NAMALWA (cell line): ENCODE measurements at places on chromosomes 12 and 14.

DNA sequence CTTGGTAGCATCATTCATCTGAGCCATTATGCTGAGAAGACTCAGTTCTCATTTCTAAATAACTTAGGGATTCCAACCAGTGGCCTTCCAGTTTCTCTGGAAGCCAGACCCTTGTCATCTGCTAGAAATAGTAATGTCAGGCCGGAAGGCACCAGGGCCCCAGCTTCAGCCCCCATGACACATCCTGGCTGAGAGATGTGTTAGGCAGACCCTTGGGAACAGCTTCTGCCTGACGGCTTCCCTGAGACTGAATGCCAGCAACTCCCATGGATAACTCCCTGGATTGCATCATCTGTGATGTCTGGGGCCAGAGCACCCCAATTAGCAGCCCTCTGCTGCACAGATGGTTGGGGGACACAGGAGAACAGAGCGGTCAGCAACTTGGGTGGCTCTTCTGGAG lies 583.5 kb upstream of the TBX3 start:
- DNase-seq: no peak

DNA sequence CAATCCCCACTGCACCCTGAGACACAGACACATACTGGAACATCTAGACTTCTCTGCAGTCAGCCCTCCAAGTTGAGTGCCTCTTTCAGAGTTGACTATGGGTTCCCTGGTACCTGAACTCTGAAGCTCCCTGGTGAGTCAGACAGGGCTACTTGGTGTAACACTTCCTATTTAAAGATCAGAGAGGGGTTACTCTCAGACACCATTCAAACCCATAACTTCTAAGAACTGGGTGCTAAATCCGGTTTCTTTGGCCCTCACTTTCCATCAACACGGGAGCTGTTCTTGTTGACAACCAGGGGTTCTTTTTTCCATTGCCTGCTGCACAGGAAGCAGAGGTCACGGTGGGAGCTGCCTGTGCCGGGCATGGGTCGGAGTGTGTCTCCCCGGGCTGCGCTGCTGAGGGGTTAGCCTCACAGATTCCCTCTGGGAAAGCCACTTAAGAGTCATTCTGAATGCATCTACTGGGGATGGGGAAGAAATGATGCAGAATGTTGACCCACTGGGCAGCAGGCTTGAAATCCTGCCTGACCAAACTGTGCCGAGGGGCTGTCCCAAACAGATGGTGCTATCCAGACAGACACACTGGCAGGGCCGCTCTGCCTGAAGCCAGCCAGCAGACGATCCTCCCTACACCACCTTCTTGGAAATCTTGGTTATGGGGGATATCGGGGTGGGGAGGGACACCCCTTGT lies 74.1 kb downstream of the PITPNM2 start:
- DNase-seq: peak; percentile 40

GRCh38 chr12:58105225-58106119 lies 164.1 kb downstream of the ATP23 start:
- DNase-seq: peak; percentile 9

DNA sequence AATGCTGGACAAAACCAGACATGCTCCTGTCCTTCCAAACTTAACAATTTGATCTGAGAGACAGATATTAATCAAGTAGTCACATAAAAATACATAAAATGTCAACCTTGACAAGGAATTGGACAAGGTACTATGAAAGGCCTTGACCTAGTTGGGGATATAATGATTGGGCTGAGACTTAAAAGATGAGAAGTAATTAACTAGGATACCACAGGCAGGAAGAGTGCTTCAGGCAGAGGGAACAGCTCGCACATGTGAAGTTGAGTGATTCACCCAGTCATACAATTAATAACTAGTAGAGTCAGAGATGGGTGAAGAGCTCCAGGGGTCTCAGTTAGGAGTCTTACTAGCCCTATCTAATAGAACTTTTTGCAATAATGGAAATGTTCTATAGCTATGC lies 259.5 kb downstream of the MSRB3 start:
- no peak for DNase-seq

DNA sequence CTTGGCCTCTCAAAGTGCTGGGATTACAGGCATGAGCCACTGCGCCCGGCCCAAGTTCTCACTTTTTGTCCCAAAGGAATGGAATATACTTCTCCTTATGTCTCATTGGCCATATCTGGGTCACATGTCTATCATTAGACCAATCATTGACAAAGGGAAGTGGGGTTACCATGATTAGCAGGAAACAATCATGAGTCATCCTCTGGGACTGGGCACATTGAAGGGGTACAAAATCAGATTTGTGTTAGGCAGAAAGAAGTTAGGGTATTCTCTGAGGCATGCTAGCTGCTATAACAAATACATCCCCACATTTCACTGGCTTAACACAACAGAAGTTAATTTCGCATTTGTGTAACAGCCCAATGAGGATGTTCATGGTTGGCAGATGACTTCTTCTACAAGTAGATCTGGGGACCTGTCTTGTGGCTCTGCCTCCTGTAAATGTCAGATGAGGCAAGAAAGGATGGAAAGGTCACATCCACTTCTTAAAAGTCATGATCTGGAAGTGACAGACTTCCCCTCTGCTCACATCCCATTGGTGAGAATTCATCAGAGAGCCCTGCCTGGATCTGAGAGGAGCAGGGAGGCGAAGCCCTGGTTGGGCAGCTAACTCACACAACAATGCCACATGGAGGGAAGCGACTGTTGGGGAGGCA lies 3.1 kb downstream of the CCDC63 start:
- DNase-seq: no peak

DNA sequence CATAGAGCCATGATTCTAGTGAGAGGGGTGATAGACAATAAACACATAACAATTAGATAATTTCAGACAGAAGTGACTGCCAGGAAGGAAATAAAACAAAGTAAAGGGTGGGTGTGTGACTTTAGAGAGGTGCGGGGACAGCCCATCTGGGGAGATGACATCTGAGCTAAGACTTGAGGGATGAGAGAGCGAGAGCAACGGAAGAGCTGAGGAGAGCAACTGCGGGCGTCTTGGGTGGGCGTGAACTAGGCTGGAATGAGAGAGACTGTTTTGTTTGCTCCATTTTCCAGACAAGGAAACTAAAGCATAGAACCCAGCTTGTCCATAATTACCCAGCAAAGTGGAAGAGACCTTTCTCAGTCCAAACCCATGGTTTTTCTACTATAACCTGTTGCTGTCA lies 25.3 kb downstream of the NRXN3 start:
- DNase-seq: no peak

DNA sequence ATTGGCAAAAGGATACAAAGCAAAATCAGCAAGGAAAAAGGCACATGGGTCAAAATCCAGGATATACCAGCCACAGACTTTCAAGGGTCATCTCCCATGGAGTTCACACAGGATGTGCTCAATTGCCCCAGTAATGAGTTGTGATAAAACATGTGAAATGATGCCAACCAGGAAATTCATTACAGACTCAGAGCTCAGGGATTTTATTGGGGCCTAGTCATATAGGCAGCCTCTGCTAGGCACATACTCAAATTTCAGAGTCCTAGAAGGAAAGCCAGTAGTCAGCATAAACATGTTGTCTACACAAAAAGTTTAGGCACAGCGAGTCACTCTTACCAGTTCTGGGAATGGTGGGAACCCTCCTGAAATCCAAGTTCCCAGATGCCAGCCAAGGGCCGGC lies 64.4 kb upstream of the OSBPL8 start:
- no peak for DNase-seq

- no peak for DNase-seq
Observed at GRCh38 chr12:25269701-25270100, 19.0 kb upstream of the KRAS start.

DNA sequence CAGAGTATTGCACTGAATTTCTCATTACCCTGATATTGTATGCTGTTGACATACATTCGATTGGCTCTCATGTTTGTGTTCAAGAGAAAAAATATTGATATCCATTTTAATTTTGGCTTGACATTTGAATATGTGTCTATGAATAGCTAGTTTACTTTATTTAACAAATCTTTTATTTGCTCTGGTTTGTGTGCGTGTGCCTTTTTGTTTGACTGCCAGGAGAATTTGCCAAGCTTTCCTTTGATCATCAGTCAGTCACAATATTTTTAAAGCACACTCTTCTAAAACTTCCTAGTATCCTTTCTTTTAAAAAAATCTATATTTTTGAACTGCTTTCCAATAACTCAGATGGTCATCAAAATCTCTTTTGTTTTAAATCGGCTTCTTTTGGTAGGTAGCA lies 179.3 kb upstream of the FLRT2 start:
- no peak for DNase-seq

DNA sequence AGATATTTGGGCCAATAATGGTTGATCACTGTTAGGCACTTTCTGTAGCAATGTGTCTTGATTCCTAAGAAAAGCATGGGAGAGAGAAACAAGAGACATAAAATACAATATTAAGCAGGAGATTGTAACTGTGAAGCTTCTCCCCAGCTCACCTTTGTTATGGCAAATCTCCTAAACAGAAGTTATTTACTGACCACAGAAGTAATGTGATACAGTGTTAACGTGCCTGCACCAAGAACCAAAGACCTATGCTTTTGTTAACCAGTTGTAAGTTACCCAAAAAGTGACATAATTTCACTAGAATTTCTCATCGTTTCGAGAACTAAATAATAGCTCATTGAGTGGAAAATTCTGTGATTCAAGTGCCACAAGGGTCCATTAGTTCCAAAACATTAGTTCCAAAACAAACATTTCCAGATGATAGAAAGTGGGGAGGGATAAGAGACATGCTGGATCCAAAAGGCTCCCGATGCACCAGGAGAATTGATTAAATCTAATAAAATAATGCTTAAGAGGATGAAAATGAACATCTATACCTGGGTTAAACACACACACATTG lies 14.3 kb downstream of the RERG start:
- DNase-seq: no peak

DNA sequence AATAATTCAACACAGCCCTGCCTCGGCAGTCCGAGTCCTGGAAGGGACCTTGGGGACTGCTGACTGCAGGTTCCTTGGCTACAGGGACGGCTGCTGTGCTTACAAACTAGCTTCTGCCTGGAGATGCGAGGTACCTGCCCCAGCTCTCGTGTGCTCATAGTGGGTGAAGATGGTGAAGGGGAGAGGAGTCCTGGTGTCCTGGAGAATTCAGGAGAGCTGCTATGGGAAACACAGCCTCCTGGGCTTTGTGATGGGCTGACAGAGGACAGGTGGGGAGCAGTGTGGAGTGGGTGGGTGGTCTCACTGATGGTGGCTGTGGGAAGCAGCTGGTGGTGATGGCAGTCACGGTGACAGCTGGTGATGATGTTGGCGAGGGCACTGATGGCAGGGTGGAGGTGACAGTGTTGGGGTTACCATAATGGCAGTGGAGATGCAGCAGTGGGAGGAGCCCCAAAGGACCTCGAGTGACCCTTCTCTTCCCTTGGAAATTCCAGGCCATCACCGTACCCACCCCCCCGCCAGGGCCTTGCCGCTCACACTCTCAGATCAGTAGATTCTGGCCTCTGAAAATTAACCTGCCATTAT lies 32.8 kb downstream of the HVCN1 start:
- DNase-seq: no peak

DNA sequence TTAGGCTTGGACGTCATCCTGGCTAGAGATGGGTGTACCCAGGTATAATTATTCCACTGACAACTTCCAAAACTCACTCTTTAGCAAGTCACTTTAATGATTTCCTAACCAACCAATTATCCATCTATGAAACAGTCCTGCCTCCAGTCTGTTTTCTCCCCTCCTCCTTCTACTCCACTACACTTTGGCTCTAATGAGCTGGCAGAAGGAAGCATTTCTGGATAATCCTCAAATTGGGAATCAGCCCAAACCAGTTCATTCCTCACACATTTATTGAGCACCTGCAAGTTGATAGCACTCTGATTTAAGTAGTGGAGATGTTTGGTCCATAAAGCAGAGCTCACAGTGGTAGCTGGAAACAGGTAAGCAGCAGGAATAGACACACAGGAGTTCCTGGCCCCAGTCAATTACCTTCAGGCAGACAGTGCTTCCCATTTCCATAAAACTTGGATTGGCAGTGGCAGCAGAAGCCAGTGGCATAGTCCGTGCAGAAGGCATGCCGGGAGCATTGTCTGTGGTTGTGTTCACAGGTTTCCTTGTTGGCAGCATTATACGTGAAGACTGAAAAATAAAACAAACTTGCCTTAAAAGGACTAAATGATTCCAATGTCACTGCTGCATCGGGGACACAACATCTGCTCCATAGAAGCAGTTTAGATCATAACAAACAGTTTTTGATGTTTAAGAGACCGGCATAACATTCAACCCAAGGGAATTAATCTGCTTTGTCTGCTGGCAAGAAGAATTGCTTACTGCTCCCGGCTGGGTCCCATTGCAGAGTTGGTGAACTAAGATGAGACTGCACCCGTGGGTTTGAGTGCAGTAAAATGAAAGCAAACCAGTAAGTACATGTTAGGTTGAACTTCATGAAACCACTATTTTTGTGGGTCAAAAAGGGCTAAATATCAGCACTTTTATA lies 26.2 kb downstream of the NID2 start:
- no peak for DNase-seq

DNA sequence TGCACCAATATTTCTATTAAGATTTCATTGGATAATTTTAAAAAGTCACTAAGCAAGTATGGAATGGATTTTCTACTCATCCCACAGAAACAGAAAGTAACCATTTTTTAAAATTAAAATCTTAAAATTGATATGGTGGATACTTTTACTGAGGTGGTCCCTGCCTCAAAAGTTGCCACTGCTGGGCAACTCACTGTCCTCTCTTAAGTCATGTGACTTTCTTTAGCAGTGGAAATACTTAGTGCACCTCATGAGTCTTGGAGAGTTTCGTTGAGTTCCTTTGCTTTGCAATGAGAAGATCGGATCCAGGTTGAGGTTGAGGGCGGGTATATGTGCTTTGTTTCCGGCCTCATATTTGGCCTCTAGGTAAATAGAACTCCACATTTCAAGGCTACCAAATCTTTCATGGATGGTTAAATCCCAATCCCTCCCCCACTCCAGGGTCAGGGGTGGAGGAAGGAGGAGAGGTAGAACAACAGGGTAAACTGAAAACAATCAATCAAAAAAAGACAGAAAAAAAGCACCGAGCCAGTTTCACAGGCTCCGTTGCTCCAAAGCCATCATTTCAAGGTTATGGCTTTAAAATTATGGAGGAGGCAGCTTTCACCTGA lies 39.5 kb upstream of the DUSP6 start:
- DNase-seq: no peak

DNA sequence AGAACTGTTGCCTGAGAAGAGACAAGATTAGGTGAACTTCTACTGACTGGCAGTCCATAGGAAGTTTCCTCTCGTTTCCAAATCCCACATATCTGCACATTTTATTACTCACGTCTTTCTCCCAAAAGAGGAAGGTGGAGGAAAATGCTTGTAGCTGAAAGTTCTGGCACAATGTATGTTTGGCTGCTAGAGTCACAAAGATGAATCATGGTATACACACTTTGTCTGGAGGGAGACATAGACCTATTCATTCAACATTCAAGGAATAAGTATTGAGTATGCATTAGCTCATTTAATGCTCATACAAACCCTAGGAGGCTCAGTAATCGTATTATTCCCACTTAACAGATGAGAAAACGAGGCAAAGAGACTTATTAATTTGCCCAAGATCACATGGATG lies 291.8 kb downstream of the FOXN3 start:
- DNase-seq: no peak

- DNase-seq: no peak
Observed at GRCh38 chr12:54060975-54061778, 7.5 kb downstream of the HOXC4 start.
